ENCODE measurements at places on chromosomes 12 and 14.

GRCh38 chr14:75204116-75204515 is 27.7 kb upstream of the TMED10 start:
- DNase-seq: no peak

GRCh38 chr12:46572644-46573346 is 200.2 kb upstream of the SLC38A2 start:
- no peak for DNase-seq

DNA sequence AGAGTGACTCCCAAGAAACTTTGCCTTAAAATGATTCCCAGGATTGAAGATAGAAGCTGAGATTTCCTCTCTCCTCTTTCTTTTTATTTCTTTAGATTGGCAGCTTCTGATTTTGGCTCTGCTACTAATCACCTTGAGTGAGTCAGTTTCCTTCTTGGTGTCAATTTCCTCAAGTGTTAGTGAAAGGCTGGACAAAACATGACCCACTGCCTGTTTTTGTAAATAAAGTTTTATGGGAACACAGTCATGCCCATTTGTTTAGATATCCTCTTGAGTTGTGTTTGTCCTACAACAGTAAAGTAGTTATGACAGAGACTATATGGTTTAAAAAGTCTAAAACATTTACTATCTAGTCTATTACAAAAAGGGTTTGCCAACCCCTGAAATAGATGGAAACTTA is 227.2 kb upstream of the TBX3 start:
- DNase-seq: no peak

DNA sequence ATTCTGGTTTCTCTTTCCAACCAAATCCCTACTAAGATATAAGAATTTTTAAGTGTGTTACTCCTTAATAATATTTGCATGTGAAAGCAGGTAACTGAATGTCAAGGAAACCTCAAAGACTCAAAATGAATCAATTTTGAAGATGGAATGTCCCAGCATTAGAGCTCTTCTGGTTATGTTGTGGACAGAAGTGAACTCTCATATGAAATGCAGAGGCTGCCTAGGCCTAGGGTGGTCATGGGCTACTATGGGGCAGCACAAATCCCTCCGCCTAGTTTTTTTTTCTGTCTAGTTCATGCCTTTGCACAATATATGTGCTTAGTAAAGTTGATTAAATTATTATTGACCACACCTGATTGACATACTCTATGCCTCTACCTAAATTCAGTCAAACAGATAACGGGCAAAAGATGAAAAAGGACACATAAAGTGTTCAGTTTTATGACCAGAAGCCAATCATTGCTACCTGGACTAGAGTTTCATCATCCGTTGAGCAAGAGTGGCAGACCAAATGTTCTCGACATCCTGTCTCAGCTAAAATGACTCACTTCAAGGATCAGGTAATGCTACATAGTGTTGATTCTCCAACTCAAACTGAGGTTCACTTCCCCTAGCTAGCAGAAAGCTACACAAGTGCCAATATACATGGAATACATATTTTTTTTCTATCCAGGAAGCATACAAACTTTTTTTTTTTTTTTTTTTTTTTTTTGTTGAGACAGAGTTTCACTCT is 1211.4 kb downstream of the VRK1 start:
- no peak for DNase-seq

DNA sequence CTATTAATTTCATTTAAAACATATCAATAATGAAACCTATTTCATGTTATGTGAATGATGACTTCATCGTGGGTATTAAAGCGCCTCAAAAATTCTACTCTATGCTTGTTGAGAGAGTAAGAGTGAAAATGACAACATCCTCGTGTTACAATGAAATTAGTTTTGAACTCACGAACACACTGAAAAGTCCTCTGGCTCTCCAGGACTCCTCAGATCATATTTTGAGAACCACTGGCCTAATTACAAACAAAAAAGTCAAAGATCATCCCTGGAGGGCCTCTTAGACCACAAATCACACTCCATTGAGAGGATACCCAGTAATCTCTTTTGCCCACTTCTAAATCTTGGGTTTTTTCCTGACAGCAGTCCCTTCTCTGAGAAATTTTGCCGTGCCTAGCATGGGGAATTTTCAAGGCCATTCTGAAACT is 19.1 kb downstream of the DAAM1 start:
- DNase-seq: no peak

GRCh38 chr12:5264006-5264405 is 167.9 kb upstream of the NTF3 start:
- DNase-seq: no peak

DNA sequence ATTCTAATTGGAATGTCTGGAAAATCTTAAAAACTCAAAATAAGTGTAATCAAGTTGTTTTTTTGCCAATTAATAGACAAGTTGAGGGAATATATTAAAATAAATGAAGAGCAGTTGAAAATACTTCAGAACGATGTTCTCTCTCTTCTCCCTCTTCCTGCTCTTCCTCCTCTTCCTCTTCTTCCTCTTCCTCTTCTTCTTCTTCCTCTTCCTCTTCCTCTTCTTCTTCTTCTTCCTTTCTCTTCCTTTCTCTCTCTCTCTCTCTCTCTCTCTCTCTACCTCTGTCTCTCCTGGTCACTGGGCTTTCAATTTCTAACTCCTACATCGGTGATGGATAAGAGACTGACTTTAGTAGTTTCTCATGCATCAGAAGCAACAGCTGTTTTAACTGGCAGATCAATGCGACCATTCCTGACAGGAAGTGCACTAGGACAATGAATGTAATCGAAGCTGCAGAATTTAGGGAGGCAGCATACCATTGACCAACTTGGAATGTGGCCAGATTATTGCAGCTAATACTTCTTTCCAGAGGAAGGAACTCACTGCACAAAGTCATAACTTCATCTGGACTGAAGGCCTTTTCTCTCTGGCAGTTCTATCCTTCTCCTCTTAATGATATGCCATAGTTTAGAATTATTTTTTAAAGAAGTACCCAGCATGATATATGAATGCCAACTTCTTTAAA is 13.8 kb upstream of the TMTC2 start:
- no peak for DNase-seq

GRCh38 chr12:9651265-9651729 is 18.2 kb upstream of the CLEC2D start:
- DNase-seq: no peak

DNA sequence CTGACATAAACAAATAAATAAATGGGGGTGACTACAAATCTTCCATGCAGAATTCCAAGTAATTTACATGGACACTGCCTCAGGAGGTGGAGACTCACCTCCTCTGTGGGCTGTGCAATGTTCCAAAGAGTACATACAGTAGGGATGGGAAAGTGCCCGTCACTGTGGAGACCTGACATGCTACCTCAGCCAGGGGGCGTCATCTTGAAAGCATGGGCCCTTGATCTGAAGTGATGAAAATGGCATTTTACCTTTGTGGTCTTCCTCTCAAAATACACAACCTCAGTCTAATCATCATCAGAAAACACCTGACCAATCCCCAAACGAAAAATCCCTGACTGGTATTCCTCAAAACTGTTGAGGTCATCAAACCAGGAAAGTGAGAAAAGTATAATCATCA is 48.4 kb downstream of the ANAPC7 start:
- no peak for DNase-seq

DNA sequence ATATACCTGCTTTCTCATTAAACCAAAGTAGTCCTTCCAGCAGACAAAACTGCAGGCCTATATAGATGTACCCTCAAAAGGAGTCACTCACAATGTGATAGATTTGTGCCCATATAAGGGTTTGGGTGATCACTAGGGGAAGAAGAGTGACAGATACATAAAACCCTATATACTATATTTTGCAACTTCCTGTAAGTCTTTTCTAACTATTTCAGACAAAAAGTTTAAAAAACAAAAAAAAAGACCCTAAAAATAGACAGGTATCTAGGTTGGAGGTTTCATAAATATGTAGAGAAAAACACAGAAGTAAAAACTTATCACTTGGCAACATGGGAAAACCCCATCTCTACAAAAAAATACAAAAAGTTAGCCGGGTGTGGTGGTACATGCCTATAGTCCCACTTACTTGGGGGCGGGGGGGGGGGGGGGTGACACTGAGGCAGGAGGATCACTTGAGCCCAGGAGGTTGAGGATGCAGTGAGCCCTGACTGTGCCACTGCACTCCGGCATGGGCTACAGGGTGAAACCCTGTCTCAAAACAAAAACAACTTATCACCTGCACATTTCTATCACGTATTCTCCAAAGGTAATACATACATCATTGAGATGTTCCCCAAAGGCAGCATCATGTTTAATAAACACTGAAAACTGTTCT is 2.9 kb downstream of the VCPKMT start:
- DNase-seq: no peak

GRCh38 chr12:27868139-27868538 is 88.1 kb upstream of the MANSC4 start:
- no peak for DNase-seq

GRCh38 chr12:27821259-27821973 is 41.4 kb upstream of the MANSC4 start:
- DNase-seq: no peak

GRCh38 chr12:47080725-47081502 is 1.2 kb upstream of the AMIGO2 start:
- no peak for DNase-seq

- DNase-seq: no peak
Observed at GRCh38 chr14:69464829-69465228, 19.7 kb upstream of the PLEKHD1 start.

- DNase-seq: no peak
Observed at GRCh38 chr12:124028555-124028925, 55.5 kb downstream of the ZNF664 start.

GRCh38 chr12:49622501-49623141 is 740 bp upstream of the PRPF40B start:
- no peak for DNase-seq

- DNase-seq: no peak
Observed at GRCh38 chr12:19657118-19657731, 217.9 kb downstream of the AEBP2 start.

- no peak for DNase-seq
Observed at GRCh38 chr12:64890873-64891468, 66.5 kb downstream of the TBC1D30 start.
